Activated CD4-positive, CD25-positive, alpha-beta regulatory T cell (primary cell): ENCODE measurements at places on chromosomes 13 and 19.

DNA sequence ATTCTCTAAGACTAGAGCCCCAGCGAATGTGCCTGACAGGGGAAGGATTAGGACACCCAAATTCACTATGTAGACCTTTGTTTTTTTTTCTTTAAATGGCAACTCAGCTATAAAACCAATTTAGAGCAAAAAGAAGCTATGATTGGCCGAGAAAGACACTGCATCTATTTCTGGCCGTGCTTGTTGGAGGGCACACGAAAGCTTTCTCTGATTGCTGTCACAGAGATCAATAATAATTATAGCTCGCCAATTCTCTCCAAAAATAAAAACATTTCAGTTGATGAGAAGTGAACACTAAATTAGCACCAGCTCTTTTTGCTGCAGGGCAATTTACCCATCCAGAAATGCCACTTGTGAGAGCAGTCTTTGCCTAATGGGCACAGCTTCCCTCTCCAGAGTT lies 31.2 kb downstream of the CBY2 start:
- no peak for DNase-seq

DNA sequence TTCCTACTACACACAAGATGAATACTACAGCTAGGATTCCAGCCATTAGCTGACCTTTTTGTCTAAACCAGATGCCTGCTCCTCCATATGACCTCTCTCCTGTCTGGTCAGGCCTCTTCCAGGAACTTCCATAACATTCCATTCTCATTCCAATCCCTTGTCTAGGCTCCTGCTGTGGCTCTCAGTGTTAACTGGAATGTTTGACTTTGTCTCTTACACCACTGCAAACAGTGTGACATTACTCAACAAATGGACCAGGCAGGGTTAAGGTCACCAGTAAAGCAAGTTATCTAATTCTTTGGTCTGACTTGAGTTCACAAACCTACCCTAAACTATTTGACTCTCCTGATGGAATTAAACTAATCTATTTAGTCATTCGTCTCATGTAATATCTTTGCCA lies 2.1 kb upstream of the GPC6 start:
- DNase-seq: no peak

DNA sequence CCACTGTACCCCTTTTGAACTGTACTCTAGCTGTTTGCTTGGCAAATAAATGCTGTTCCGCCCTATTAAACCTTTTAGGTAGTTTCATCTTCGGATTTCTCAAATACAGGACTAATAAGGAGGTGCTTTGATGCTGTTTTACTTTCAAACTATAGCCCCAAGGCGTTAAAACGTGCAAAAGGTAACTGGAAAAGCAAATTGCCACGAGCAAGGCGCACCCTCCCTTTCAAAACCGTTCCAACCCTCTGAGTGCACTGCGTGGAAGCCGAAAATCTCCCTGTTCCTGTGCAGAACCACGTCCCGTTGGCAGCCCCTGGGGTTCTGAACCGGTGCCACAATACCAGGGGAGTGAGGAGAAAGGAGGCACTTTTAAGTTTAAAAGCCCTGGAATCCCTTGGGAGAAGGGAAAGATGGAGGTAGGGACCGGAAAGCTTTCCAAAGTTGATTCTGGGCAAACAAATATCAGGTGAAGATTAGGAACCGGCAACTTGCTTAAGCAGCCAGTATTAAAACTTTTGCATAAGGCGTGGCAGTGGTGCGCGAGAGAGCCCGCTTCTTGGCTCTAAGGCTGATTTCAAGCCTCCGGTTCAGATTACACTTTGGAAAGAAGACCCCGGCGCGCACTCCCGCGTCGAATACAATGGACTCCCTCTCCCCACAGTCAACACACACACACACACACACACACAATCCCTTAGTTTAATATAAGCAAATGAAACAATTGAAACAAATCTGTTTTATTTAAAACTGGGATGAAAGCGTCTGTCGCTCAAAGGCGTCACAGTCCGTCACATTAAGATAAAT lies 9.5 kb downstream of the POU4F1 start:
- DNase-seq: no peak

GRCh38 chr13:46171217-46171616 lies 10.8 kb downstream of the LCP1 start:
- DNase-seq: no peak

- peak; percentile 67 for DNase-seq
These were observed 4.5 kb downstream of the TPRX2 start for GRCh38 chr19:47863514-47863936.

- DNase-seq: no peak
These were observed 176.1 kb upstream of the KL start for GRCh38 chr13:32840113-32840512.

DNA sequence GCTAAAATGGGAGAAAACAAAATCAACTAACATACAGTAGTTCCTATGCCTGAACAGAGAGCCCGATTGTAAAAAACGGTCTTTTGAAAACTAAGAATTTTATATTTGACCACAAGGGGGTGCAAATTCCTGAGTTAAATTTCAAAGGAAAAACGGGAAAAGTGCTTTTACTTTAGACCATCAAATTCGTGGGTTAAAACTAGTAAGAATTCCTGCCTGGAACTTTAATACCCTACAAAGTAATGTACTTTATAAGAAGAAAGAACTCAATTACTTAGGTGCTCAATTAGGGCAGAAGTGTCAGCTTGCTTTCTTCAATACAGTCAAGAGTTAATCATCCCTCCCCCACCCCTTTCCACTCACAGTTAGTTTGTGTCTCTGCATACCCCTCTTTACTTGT lies 69.8 kb downstream of the KCNRG start:
- no peak for DNase-seq

DNA sequence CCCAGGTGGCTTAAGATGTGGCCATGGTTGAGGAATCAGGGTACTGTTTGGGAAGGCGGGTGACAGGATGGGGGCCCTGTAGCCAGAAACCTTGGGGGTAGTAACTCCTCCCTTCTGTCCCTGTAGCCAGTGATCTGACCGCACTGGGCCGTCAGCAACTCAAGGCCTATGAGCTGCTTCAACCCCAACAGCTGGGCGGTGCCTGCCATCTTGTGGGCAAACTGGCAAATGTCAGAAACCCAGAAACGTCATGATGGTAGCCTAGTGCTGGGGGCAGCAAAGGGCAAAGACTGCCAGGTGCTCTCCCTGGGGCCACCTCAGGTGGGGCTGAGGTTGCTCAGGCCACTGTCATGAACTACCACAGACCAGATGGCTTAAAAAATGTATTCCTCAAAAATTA lies 3.5 kb downstream of the COPE start:
- no peak for DNase-seq

GRCh38 chr13:32427852-32428580 lies at the start of gene N4BP2L1:
Gene N4BP2L1, minus strand, starts transcription at chr13:32428130. Its CDS starts 48 bp downstream, at chr13:32428082.
- DNase-seq: peak; percentile 60

- no peak for DNase-seq
These were observed 85.1 kb downstream of the KATNAL1 start for GRCh38 chr13:30222254-30222653.

GRCh38 chr13:64420181-64420580 lies 2810.0 kb downstream of the PCDH9 start:
- no peak for DNase-seq

GRCh38 chr13:50401721-50402465 lies 386.6 kb downstream of the KCNRG start:
- no peak for DNase-seq

DNA sequence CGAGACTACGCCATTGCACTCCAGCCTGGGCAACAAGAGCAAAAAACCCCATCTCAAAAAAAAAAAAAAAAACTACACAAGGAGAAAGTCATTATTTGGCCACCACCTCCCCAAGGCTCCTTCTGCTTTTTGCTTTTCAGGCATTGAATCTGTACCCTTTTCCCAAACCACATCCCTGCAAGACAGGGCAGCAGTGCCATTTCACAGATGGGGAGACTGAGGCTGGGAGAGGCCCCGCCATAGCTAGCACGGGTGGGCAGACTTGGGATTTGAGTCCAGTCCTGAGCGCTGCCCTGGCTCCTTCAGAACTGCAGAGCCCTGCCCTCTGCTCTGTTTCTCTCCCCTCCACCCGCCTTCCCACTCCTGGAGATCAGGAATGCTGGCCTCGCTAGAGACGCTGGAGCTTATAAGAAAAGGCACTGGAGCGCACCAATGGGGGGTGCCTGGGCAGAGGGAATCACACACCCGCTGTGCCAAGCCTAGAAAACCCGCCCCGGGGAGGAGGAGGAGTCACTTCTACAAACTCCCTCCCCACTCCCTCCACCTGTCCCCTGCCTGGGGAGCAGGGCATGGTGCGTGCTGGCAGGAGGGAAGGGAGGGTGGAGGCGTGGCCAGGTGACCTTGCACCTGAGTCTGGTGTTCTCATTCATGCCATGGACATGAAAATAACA lies 17.6 kb downstream of the TJP3 start:
- no peak for DNase-seq

DNA sequence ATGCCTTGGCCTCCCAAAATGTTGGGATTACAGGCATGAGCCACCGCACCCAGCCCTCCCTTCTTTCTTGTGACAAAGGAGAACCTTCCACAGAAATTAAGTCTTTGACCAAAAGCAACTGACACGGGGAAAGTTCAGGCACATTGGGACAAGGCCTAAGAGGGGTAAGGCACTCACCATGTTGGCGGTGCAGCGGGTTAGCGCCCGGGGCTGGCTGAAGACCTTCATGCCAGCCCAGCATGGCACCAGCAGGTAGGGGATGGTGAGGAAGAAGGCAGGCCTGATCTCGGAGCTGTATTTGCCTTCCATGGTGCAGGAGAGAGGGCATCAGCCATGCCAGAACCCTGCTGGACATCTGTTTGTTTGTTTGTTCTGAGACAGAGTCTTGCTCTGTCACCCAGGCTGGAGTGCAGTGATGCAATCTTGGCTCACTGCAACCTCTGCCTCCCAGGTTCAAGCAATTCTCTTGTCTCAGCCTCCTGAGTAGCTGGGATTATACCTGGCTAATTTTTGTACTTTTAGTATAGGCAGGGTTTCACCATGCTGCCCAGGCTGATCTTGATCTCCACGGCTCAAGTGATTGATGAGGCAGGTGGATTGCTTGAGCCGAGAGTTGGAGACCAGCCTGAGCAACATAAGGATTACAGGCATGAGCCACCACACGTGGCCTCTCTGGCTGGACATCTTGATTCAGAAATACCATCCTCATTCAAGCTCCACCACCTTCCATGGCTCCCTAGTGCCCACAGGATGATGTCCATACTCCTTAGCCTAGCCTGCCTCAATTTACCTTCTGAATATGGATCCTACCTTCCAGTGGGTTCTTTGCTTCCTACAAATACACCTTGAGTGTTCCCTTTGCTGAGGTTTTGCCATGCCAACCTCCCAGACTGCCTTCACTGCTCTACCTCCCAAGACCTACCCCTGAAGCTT lies 4.4 kb downstream of the TM6SF2 start:
- no peak for DNase-seq

GRCh38 chr13:94093652-94094315 lies 385.7 kb downstream of the DCT start:
- DNase-seq: no peak

DNA sequence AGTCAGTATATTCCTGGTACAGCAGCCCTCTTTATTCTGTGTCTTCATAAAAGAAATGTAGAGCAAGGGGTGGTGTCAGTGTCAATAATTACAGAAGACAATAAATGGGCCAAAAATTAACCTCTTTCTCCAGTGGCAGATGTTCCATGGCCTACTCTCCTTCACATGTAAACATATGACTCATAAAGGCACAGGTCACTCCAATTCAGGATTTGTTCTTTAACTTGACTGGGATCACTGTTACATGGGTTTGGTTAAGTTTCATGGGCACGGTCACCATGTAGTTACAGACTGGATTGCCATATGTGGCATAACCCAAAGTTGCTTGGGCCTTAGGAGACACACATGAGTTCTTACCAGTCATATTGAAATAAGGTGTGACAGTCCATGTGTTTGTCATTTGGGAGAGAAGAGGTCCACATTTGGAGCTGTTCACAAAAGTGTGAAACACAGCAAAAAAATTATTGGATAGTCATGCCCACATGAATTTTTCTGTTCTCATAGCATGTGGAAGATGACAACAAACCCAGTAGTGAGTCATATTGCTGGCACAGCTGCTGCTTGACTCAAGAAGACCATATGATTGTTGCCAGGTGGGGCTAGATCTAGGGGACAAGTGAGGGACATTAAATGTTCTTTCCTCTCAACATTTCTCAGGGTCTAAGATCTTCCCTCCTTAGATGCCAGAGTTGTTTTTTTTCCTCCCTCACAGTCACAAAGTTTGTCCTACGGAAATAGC lies 68.1 kb upstream of the HTR2A start:
- DNase-seq: no peak

- no peak for DNase-seq
These were observed 13.1 kb upstream of the MEDAG start for GRCh38 chr13:30892966-30893365.

- no peak for DNase-seq
These were observed 190.1 kb downstream of the OXGR1 start for GRCh38 chr13:96804174-96804573.

DNA sequence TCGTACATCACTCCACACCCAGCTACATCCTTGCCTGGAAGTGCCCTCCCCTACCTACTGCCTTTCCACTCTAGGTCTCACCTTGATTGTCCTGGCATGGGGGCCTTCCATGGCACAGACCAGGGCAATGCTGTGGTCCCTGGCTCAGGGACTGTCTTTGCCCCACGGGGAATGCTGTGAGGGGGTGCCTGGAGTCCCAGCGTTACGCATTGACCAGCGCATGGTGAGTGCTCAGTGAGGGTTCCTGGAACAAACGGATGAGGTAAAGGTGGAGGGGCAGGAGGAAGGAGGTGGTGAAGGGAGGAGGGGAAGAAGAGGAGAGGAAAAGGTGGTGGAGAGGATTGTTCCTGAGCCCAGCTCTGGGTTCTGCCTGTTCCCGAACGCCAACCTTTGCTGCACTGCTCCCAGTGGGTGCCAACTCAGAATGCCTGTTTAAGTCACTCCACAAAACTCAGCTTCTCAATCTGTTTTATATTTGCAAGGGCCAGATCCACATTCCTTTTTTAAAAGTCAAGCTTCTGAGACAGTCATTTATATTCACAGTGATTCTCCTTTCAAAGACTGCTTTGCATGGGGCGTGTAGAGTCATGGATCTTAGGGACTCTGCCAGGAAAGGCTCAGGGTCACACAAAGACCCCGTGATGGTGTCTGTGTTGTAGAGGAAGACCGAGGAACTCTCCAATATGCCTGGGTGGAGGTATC lies 40.8 kb downstream of the CHST8 start:
- DNase-seq: no peak

DNA sequence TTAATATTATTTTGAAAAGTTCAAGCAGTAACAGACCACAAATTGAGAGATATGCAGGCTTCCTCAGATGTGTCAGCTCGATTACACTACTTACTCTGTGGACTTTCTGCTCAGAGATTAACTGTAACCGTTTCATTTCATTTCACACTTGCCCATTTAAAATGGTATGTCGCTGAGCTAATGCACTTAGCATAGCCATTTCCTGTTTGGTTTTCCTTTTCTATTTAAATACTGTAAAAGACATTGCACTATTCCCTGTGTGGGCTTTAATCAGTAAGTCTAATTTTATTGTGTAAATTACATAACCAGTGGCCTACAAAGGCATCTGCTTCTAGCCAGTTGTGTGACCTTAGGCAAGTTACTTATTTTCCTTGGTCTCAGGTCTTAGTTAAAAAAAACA lies 237.6 kb downstream of the LACC1 start:
- DNase-seq: no peak
